ENCODE measurements at places on chromosomes 3 and 15.

- DNase-seq, result no peak
Measured at GRCh38 chr3:96428097-96428496, 386.3 kb upstream of the EPHA6 start.

DNA sequence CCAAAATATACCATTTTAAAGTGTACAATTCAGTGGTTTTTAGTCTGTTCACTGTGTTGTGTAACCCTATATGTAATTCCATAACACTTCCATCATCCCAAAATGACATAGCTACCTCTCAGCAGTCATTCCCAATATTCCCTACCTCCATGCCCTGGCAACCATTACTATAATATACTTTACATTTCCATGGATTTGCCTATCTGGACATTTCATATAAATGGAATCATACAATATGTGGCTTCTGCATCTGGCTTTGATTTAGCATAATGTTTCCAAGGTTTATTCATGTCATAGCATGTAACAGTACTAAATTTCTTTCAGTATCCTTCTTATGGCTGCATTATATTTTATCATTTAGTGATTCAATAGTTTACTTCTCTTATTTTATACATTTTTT is 25.3 kb downstream of the FAM98B start:
- DNase-seq, result no peak

DNA sequence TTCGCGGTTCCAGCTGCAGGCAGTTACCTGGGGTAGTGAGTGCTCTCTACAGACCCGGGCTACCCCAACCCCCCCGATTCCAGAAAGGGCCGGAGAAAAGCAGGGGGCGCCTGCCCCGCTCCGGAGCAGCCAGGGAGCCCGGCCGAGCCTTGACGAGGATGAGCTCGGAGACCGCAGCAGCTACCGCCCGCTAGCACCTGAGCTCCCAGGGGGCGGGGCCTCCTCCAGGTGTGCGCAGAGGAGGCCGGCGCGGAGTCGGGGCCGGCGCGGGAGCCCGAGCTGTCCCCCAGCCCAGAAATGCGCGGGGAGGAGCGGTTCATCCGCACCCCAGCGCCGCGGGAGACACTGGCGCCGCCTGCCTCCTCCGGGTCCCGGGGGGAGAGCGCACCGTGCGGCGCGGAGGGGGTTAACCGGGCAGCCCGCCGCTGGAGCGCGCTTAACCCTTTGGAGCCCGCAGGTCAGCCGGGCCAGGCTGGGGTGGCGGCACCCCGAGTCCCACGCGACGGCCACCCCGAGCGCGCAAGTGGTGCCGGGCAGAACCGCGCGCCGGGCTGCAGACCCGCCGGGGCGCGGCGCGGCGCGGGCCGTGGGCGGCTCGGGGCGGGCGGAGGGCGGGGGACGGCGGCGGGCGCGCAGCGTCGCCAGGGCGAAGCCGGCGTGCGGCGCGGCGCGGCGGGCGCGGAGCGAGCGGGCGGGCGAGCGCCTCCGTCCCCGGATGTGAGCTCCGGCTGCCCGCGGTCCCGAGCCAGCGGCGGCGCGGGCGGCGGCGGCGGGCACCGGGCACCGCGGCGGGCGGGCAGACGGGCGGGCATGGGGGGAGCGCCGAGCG is at the start of gene CACNA1D:
CACNA1D (plus strand) TSS at position 649 of the 829 bp plus-strand sequence. CDS start 556 bp downstream, outside the sequence.
- DNase-seq, result no peak

- DNase-seq, result no peak
Measured at GRCh38 chr15:94266789-94267188, 35.4 kb downstream of the MCTP2 start.

- no peak for DNase-seq
Measured at GRCh38 chr3:13332158-13332557, 88.0 kb downstream of the NUP210 start.

GRCh38 chr15:40146037-40146436 is 14.8 kb upstream of the BUB1B start:
- no peak for DNase-seq

DNA sequence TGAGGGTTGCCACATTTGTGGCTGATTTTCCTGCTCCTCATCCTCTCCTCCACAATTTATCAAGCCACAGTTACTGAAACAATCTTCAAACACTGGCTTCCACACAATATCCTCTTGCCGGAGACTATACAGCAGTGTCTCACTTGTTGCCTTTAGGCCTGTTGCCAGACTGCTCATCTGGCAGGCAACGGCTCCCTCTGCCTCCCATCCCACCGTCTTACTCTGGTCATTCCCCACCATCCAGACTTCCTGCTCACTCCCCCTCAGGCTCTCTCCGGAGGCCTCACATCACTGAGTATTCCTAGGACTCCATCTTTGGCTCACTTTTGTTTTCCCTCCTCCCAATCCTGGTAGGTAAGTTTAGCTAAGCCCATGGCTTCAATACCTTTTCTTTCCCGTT is 301.9 kb downstream of the IL20RB start:
- DNase-seq, result no peak

DNA sequence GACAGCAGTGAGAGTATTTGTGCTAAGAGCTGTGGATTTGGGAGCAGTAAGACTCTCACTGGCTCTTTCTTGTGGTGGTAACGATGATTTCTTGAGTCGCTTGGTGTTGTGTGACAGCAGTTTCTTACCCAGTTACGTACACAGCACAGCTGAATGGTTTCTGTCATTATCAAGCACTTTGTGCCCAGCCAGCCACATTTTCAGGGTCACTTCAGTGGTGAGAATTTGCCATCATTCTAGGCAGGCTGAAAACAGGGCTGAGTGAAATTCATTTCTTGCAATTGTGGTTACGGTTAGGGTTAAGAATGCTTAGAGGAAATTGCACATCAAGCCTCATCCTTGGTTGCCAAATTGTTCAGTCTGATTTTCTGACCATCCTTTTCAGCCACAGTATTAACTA is 130.1 kb downstream of the RYR3 start:
- DNase-seq, result no peak
